Activated gamma-delta T cell (primary cell): ENCODE measurements at places on chromosomes 7 and 10.
A peak's percentile ranks its signal among the peaks of the same experiment; 100 is the strongest.

GRCh38 chr7:157016024-157016351, 5.5 kb upstream of the MNX1 start:
- no peak for DNase-seq

- no peak for DNase-seq
Observed at GRCh38 chr7:44310221-44310848, 15.1 kb downstream of the CAMK2B start.

DNA sequence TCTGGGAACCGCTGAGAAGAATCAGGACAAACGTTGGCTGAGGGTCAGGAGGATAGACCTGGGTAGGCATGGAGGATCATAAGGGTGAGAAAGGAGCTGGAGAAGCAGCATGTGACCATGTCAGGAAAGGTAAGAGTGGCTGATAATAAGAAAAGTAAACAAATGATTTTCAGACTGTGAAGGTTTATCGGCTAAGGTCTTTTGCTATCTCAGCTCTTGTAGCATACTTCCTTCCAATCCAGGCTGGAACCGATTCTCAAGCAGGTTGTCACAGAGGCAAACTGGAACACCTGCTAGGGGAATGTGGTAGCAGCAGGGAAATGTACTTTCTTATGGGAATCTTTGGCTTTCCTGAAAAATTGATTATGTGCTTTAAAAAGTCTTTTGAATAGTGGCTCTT, 74.7 kb downstream of the TMEM168 start:
- no peak for DNase-seq

DNA sequence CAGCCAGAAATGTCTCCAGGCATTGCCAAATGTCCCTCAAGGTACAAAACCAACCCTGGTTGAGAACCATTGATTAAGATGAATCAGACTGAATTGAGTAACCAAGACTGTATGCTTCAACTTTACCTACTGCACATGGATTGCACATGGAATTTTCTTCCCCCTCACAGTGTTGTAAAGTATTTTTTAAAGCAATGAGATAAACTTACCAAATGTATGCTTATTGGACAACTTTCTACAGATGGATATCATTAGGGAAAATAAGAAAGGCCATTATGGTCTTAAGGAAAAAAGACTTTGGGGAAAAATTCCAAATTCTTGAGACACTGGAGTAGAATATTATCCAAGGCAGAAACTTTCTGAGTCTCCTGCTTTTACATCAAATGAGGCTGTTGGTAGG, 20.9 kb upstream of the MTPN start:
- DNase-seq, result no peak

GRCh38 chr7:37045681-37046179, 321.4 kb upstream of the AOAH start:
- DNase-seq, result no peak

DNA sequence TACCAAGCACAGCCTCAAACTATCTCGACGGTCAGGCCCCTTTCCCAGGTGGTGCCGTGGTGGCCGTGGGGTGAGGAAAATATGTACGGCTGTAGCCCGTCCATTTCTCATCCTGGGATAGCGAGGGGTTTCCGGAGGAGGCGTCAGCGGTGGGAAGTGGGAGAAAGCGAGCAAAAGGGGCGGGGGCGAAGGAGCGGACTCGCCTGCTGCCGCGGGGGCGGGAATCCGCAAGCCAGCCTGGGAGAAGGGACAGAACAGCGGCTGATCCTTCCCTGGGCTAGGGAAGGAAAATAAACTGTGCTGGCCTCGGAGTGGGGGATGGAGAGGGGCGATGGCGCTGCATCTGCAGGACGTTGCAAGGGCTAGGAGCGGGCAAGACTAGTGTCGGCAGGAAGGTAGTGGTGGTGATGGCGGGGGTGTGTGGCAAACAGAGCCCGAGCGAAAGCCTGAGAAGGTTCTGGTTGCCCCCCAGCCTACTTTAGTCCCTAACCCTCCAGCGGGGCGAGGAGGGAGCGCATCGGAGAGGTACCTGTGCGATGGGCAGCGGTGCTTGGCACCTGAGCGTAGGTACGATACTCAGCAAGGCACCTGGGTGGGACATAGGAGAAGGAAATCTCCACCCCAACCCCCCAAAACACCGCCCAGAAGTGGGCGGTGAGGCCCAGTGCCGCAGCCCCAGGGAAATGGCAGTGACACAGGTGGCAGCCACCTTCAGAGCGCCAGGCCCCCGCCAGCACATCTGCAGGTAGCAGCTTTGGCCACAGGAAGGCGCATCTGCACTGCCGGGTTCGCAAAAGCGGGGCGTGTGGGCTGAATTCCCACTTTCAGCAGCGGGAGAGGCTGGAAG, 49.9 kb upstream of the STEAP1B start:
- DNase-seq, result peak; percentile 7

DNA sequence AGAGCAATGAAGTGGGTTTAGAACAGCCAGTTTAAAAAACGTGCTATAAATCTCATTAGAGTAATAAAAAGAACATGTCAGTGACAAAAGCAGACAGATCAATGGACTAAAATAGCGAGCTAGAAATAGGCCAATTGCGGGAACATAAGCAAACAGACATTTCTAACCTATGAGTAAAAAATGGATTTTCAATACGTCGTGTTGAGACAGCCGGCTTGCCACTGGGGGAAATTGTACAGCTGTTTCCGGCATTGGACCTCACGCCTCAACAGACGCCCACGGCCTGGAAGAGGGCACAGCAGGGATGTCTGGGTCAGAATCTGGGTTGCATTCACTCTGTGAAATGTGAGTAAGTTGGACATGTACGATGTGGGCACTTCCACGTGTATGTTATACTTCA, 92.9 kb downstream of the SVOPL start:
- DNase-seq, result no peak

- DNase-seq, result no peak
Observed at GRCh38 chr10:79179164-79179956, 110.6 kb downstream of the ZMIZ1 start.

DNA sequence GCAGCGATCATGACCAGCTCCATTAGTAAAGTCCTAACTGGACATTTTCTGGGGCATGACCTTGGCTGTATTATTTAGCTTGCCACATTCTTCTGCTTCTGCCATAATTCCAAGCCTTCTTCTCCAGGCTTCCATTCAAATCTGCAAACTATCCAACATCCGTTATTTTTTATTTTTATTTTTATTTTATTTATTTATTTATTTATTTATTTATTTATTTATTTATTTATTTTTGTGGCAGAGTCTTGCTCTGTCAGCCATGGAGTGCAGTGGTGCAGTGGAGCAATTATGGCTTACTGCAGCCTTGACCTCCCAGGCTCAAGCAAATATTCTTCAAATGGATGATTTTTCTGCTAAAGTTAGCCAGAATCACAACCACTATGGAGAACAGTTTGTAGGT, 187.2 kb upstream of the CDK1 start:
- DNase-seq, result no peak

- no peak for DNase-seq
Observed at GRCh38 chr10:70847659-70848360, 32.1 kb downstream of the SGPL1 start.

GRCh38 chr10:50384898-50385297, 133.6 kb upstream of the ASAH2 start:
- no peak for DNase-seq

GRCh38 chr7:4225881-4226523, 456.1 kb upstream of the FOXK1 start:
- no peak for DNase-seq

DNA sequence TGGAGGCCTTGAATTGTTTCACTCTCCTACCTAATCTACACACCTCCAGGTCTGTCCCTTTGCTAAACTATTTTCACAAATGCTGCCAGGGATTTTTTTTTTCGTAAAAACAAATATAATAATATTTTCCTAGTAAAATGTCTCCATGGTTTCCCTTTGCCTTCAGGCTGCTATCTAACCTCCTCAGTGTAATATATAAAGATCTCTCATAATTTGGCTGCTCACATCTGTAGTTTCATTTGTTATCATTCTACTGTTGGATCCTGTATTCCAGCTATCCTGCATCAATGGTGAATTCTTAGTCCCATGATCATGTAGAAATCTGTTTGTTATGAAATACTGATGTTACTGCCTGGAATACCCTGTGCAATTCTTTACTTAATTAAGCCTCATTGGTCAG, 211.9 kb upstream of the CHRM2 start:
- DNase-seq, result no peak

DNA sequence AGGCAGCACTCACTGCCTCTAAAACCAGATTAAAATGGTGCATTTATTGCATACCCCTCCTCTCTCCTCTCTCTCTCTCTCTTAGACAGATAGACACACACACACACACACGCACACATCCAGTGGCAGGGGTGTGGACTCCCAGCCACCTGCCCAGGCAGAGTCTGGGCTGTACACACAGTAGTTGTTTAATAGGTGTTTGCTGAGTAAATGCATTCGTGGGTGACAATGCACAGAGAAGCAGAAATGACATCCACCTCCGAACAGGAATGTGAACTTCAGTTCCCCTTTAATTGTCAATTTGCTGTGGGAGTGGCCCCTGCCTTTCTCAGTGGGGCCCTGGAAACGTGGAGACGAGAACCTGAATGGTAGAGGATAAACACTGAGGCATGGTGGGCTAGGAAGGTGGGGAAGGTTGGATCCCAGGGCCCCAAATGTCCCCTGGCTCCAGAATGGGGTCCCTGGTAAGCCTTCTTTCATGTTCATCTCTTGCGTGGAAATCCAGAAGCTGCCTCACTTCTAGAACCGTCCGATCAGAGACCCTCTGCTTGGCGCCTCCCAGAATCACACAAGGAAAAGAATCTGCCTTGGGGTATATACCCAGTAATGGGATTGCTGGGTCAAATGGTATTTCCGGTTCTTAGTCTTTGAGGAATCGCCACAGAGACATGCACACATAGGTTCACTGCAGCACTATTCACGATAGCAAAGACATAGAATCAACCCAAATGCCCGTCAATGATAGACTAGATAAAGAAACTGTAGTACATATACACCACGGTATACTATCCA, 58.5 kb upstream of the ECHDC3 start:
- no peak for DNase-seq

- no peak for DNase-seq
Observed at GRCh38 chr10:33091201-33091600, 133.2 kb upstream of the ITGB1 start.

- no peak for DNase-seq
Observed at GRCh38 chr7:863106-863505, 13.2 kb upstream of the GET4 start.

- DNase-seq, result no peak
Observed at GRCh38 chr10:133165556-133166503, 5.8 kb downstream of the KNDC1 start.

- no peak for DNase-seq
Observed at GRCh38 chr10:68223535-68224165, 8.3 kb downstream of the ATOH7 start.

GRCh38 chr7:30164567-30164966, 29.8 kb downstream of the MTURN start:
- DNase-seq, result no peak

DNA sequence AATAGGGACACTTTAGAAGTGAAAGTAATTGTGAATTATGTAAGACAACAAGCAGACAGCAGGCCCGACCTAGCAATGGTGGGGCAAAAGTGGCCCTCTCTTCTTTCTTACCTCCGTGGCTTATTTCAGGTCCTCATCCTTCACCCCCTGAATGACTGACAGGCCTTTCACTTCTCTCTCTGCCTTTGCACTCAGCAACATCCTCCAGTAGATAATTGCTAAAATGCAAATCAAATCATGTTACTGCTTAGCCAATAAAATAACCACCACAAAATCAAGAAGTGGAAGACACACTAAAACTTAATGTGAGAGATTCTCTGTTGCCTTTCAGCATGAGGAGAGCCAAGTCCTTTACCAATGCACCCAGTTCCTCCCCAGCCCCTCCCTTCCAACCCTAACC, 274.6 kb upstream of the ZNF32 start:
- no peak for DNase-seq

DNA sequence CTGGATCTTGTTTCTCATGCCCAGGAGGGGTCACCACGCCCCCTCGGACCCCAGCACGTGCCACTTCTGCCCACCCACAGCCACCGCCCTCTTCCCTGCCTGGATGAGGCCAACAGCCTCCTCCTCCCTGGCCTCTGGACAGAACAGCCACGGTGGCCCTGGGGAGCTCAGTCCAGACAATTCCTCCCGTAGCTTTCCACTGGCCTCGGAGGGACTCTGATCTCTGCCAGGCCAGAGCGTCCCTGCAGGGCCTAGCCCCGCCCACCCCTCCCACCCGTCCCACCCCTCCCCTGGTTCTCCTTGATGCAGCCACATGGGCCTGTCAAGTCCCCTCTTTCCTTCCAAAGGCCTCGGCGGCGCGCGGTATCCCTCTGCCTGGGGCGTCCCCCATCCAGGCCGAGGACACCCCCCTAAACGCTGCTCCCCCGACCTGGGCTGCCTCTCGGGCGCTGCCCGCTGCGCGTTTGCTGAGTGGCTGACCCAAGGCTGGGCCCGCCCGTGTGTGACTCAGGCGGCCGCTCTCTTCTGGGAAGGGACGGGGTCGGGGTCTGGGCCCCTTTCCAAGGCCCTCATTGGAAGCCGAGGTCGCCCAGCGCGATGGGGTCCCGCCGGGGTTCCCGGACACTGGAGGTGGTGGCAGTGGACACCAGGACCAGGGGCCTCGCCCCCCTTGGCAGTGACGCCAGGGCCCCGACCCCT, 557 bp downstream of the TMEM120A start:
- no peak for DNase-seq

DNA sequence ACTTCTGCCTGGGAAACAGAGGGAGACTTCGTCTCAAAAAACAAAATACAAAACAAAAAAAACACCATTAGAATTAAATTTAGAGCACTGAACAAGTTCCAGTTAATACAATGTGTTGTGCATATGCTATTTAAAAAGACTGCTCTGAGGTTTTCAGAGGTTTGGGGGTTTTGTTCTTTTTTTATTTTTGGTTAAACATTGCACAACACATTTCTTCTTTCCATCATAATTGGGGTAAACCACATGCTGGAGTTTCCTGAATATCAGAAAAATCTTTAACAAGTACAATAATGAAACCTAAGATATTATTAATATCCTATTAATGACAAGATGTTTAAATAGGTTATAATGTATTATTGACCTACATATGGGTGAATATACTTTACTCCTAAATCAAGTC, 26.3 kb downstream of the IGF2BP3 start:
- no peak for DNase-seq

DNA sequence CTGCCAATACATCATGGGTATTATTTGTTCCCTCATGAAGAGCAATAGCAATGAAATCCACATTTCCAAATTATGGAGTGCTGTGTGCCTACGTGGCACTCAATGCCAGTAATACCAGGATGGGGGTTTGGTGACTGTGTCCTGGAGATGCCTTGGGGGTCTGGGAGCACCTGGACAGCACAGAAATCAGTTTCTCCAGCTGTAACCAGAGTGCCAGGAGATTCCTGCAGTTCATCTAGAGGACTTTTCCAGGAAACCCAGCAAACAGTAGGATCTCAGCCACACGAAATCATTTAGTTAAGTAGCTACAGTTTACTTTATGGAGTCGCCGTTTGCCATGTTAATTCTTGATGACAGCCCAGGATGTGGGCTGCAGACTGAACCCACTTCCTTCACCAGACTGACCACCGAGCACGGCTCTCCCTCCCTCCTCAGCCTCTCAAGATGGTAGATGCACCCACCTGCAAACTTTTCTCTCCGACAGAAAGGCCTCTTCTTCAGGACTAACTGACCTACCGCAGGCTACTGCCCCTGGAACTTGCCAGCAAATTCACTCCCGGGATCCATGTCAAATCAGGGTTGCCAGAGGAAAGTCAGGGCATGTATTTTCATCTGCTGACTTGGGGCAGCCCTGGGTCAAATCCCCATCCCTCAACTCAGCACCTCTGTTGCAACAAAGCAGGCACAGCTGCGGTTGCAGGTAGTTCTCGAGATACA, 30.3 kb downstream of the MKI67 start:
- DNase-seq, result no peak

GRCh38 chr7:116153050-116153449, 57.3 kb upstream of the TES start:
- DNase-seq, result no peak
